ENCODE measurements at places on chromosomes 7 and 10. TPM values are rescaled to one million over a fixed set of nuclear protein-coding genes. Genes with fewer than 3 reads are reported as not detected.

DPYSL4 gene
- polyA plus RNA-seq: 1.5 TPM

HYAL4 gene
- not detected for polyA plus RNA-seq

CCDC146 gene
- 6.6 TPM for polyA plus RNA-seq

NUTM2E gene
- 0.47 TPM for polyA plus RNA-seq

GRCh38 chr10:105714728-105715127 lies 1073.6 kb downstream of the SORCS3 start:
- no peak for DNase-seq

GRCh38 chr7:82729172-82730030 lies 285.8 kb upstream of the CACNA2D1 start:
- no peak for DNase-seq

DNA sequence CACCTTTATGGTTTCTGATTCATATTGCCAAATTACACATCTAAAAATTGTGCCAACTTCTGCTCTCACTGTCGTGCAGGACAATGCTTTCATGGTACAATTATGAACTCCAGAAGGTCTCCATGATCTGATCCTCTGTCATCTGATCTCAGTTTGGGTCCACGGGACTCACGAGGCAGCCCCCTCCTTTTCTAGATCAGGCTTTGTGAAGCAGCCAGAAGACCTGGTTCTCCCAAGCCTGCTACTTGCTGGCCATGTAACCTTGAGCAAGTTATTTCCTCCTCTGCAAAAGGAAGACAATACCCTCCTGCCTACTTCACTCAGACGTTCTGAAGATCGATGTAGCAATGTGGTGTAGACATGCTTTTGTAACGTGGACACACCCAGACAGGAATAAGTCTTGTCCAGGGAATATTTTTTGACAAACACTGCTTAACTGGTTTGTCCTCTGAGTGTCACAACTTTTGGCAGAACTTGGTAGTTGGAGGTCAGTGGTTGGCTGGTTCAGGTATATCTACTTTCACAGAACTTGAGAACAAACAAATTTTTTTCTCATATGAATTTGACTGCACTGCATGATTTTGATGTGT lies 19.6 kb downstream of the CALML3 start:
- DNase-seq: no peak

DNA sequence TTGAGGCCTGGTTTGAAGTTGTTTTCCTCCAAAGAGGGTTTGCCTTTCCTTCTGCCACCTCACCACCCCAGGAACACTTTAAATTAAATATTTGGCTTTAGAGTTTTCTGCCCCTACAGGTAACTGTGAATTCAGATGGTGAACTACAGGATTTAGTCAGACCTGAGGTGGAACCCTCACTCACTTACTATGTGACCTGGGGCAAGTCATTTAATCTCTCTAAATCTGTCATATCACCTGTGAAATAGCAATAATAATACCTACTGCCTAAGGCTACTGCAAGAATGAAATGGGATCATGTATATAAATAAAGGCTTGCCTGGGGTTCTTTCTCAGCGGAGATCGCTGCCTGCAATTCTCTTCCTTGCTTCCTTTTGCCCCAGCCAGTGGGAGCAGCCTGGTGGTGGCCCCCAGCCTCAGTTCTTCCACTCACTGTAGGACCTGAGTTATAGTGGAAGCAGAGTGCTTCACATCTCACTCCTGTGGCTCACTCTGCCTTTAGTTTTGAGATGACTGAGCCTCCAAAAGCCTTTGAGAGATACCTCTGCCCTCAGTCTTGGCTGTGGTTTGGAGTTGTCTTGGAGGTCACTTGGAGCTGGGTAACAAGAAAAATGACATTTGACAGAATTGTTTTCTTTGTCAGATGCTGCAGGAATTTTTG lies 6.1 kb upstream of the ANKRD2 start:
- DNase-seq: no peak

- DNase-seq: no peak
Observed at GRCh38 chr10:123790132-123790885, 101.3 kb downstream of the CPXM2 start.

GRCh38 chr10:65325913-65326312 lies 1599.9 kb upstream of the LRRTM3 start:
- no peak for DNase-seq

DNA sequence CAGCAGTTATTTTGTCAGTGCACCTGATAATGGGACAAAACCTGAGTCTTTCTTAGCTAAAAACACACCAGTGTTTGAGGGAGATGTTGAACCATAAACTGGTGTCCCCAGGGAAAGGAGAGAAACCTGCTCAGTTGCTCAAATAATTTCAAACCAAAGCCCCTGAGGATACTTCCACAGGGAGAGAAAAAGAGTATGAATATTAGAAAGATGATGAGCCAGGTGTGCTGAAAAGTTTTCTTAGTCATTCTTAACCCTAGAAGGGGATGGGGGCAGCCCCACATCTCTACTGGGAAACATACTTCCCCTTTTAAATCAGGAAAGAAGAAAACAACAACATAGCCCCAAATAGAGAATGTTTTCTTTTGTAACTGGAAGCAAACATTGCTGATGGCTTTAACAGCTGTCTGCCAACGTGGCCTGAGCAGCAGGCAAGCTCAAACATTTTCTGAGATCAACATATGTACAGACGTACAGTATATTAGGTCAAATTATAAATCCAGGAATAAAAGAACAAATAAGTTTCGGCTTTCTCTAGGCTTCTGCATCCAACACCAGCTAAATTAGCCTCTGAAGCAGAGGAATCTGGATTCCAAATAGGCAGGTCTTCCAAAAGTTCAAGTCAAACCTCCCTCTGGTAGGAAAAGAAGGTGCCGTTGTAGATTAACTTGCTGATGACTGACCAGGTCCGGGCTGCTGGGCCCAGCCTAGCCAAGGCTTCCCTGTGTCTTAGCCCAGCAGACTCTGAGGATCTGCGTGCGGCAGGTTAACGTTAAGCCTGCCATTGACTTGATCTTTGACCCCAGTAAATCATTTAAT lies 30.5 kb upstream of the FBXW4 start:
- no peak for DNase-seq

GRCh38 chr7:128265906-128266300 lies 24.8 kb downstream of the LEP start:
- no peak for DNase-seq

GRCh38 chr7:112421666-112422486 lies 28.4 kb upstream of the IFRD1 start:
- no peak for DNase-seq

MYL10 gene
- polyA plus RNA-seq: 0.38 TPM

- DNase-seq: no peak
Observed at GRCh38 chr10:74586088-74586585, 240.3 kb upstream of the KAT6B start.

GRCh38 chr10:128875030-128875744 lies 591.9 kb upstream of the MGMT start:
- DNase-seq: no peak

LRIT1 gene
- not detected for polyA plus RNA-seq

DNA sequence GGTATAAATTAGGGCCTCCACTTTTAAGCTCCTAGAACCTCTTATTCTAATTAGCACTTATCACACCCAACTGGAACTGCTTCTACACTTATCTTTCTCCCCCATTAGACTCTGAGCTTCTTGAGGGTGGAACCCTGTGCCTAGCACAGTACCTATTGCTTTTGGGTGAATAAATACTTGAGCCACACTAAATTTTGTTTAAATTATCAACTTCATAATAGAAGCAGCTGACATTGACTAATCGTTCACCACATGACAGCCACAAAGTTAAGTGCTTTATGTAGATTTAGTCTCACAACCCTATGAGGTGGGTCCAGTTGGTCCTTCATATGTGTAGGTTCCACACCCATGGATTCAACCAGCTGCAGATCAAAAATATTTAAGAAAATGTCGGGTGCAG lies 36.0 kb upstream of the DNAJB12 start:
- no peak for DNase-seq

- no peak for DNase-seq
Observed at GRCh38 chr7:35024298-35024697, 13.0 kb downstream of the DPY19L1 start.

DNA sequence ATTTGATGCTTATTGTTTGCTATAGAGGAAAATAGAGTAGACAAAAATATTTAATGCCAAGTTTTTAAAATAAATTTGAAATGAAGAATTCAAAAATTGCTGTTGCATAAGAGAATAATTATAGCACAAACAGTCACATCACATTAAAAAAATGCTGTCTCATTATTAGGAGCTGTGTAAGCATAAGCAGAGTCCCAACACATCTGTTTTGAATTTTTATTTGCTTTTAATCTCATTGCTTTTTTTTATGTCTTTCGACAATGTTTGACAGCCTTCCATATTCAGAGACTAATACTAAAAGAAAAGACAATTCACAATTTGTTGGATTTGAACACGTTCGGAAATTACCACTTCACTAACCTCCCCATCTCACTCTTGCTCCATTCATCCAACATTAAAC lies 143.5 kb downstream of the TFPI2 start:
- no peak for DNase-seq

HOXA2 gene
- 1.3 TPM for polyA plus RNA-seq

MEPCE gene
- polyA plus RNA-seq: 40.4 TPM

DNA sequence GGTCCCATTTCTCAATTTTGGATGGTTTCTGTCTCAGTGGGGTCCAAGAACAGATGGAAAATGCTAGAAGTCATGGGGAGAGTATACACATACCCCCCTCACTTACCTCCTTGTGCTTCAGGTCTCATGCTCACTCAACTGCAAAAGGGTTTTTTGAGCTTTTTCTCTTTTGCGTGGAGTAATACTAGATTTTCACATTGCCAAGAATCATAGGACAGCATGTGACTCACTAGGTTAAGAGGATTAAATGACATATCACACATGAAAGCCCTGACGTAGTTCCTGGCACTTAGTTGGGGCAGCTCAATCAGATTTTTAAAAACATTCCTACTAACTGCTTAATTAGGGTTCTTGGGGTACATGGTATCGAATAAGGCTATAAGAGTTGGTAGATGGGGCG lies 4.5 kb downstream of the PI4K2A start:
- no peak for DNase-seq

DNA sequence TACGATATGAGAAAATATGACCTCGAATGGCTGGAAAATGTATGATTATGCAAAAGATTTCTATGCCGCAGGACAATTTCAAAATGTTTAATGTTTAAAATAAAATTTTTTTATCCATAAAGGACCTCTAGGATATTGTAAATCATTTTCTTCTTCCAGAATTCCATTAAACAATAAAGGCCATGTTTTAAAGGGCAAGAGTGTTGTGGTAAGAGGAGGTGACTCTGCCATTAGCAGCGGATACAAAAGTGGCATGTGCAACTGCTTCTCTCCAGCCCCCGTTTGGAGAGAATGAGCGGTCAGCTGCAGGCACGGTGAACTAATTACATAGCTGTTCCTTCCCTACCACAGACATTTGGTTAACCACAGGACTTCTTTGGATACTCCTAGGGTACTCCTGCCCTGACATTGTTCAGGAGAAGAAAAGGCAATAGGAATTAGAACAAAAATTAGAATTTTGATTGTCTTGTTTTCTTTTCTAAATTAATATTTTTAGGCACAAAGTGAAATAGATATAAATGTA lies 63.8 kb downstream of the HBP1 start:
- no peak for DNase-seq

GRCh38 chr10:133258818-133259601 lies 17.7 kb downstream of the ADAM8 start:
- no peak for DNase-seq

TACR2 gene
- polyA plus RNA-seq: 121 TPM

GRCh38 chr7:79513261-79513660 lies 59.8 kb upstream of the MAGI2 start:
- no peak for DNase-seq

DNA sequence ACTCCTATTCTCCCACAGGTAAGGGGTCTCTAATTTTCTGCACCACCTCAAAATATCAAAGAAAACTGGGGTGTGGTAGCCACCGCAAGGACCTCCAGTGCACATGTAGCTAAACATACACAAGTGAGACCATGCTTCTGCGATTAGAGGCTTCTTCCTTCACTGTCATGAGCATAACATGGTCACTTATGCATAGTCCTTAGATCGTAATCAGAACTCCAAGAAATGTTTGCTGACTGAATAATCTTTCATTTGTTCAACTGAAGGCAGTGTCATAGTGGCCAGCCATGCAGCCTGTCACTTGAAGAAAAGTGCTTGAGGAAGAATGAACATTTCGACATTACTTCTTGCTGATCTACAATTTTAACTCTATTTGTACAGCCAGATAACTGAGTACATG lies 14.6 kb downstream of the TWIST1 start:
- DNase-seq: no peak

- DNase-seq: no peak
Observed at GRCh38 chr7:3229904-3230470, 71.1 kb upstream of the SDK1 start.

DNA sequence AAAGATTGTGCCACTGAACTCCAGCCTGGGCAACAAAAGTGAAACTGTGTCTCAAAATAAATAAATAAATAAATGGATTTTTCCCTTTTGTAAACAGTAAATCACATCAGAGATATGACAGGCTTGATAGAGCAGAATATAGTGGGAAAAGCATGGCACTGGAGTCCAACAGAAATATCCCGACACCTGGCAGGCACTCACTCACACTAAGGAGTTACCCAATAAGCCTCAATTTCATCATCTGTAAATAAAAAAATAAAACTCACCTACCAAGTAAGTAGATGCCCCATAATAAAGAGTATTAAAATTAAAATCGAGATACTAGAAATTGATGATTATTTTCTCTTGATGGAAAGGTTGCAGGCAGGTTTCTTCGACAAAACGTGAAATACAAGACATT lies 1.7 kb downstream of the ATE1 start:
- no peak for DNase-seq

IFIT1B gene
- not detected for polyA plus RNA-seq

- DNase-seq: no peak
Observed at GRCh38 chr10:109379186-109379585, 544.1 kb downstream of the XPNPEP1 start.

DNA sequence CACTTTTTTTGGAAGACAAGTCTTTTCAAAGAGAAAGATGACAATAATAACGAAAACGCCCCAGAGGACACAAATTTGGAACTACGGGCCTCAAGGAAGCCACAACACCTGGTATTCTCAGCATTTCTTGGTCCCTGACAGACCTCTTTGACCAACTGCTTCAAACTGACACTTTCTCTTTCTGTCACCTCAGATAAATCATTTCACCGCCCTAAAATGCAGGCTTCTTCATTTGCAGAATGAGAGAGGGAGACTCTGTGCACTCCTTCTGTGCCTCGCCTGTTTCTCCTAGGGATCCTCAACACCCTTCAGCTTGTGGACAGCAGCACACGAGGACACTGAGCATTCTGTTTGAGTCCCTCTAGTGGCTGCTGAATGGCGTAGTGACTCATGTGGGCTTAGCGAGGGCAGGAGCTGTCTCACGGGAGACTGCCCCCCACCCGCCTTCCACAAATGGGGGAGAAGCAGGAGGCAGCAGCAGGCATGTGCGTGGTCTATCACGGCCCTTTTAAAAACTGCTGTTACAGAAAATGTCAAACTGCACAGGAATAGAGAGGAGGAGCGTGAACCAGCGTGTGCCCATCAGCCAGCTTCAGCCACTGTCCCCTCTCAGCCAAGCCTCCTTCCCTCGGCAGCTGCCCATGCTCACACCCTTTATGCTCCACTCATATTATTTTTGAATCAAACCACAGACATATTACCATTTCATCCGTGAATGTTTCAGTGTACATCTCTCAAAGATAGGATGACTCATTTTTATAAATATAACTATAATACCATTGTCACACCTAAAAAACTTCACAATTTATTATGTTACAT lies 41.4 kb downstream of the GSDME start:
- no peak for DNase-seq

All from urinary bladder (tissue), 4 donors.